ENCODE measurements at places on chromosomes 7 and 10. TPM values are rescaled to one million over a fixed set of nuclear protein-coding genes. Genes with fewer than 3 reads are reported as not detected.

Gene SYNPO2L
- 2.1 TPM for total RNA-seq

Gene OR2A12
- total RNA-seq, result not detected

Gene RHOBTB1
- total RNA-seq, result 23.6 TPM

Gene BTBD16
- not detected for total RNA-seq

Measured in SJCRH30 (cell line).